AG10803 (cell line): ENCODE measurements at places on chromosomes 16 and 17.

- no peak for DNase-seq
These were observed 18.2 kb downstream of the DHX38 start for GRCh38 chr16:72111657-72112451.

DNA sequence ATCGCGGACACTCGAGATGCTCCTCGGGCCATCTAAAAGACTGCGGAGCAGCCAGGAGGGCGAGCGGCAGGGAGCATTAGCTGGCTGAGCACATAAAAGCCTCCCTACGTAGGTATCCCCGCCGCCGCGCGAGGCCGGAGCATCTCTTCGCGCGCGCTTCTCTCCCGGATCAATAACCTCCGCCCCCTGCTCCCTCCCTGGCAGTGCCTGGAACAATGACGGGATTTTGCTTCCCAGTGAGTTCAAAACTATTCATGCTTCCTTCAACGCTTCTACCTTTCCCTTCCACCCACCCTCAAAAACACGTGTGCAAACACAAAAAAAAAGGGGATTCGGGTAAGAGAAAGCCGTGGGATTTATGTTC, 984 bp downstream of the CENPV start:
- DNase-seq, result peak; percentile 16

- no peak for DNase-seq
These were observed 35.0 kb upstream of the ZNF423 start for GRCh38 chr16:49890876-49891275.

DNA sequence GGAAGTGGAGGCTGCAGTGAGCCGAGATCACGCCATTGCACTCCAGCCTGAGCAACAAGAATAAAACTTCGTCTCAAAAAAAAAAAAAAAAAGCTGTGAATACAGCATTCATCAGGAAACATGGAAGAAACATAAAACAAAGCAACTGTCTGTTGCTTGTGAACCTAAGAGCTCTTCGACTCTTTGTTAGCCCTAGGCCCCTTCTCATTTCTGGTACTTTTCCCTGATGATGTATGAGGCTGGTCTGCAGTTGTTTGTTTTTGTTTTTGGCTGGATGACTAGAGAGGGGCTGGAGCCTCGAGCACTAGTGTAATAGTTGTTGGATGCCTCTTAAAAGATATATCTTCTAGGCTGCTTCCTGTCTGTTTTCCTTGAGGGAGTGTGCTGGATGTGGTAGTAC, 113.5 kb downstream of the MAP2K6 start:
- no peak for DNase-seq

- no peak for DNase-seq
These were observed 6.1 kb upstream of the ARHGAP23 start for GRCh38 chr17:38421871-38422827.

GRCh38 chr16:11913425-11914079, 2.2 kb downstream of the GSPT1 start:
- no peak for DNase-seq

GRCh38 chr16:14958970-14959369, 15.9 kb upstream of the PDXDC1 start:
- no peak for DNase-seq

DNA sequence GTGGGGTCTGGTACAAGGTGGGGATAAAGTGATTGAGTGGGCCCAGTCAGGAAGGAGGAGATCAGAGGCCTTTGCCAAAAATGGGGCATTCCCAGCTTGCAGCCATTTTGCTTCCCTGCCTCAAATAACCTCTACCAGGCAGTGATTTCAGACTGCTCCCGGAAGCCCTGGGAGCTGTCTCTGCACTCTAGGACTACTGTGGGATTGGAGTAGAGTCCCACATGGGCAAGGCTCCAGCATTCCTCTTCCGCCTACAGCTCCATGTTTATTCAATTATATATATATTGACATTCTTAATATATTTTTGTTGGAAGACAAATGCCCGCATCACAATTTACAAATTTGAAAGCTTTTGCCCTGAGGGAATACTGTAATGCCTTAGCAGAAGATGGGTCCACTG, 13.5 kb downstream of the SUPT6H start:
- peak; percentile 25 for DNase-seq

DNA sequence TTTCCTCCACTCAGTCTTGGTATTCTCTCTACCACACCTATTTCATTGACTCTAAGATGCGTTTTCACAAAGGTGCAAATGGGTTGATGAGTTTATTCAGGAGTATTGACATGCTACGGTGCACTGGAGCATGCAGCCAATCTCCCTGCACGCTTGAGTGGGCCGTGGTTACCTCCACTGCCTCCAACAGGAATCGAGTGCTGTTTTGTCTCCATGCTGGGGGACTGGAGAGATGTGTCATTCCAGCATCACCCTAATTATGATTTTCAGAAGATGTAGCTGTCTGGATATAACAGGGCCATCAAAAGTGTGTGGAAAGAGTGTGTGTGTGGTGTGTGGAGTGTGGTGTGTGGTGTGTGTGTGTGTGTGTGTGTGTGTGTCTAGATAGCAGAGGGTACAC, 351.6 kb upstream of the ZFHX3 start:
- DNase-seq, result no peak

- DNase-seq, result no peak
These were observed 5.5 kb upstream of the SREBF1 start for GRCh38 chr17:17842111-17842876.

GRCh38 chr16:9820476-9821246, 361.6 kb downstream of the GRIN2A start:
- no peak for DNase-seq

DNA sequence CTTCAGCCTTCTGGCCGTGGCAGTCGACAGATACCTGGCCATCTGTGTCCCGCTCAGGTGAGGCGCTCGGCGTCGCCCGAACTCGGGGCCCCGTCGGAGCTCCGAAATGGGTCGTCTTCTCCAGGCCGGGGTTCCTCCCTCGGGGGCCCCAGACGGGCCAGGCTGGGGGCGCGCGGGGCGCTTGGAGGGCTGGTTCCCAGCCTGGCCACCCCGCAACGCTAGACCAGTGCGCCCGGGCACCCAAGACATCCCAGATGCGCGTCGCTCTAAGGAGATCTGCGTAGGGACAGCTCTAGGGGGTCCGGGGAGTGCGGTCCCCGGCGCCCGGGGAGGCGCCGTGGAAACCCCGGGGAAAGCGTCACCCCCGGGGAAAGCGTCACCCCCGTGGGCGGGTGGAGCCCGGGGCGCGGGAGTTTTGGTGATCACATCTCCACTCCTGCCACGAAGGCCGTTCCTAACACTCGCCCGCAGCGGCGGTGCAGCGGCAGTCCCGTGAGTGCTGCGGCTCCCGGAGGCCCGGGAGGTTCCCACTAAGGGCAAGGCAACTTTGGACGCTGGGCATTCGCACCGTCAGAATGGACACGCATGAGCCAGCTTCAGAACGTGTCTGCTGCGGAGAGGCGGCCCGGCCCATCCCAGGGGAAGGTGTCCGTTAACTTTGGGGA, 729 bp downstream of the ADORA2B start:
- DNase-seq, result no peak

DNA sequence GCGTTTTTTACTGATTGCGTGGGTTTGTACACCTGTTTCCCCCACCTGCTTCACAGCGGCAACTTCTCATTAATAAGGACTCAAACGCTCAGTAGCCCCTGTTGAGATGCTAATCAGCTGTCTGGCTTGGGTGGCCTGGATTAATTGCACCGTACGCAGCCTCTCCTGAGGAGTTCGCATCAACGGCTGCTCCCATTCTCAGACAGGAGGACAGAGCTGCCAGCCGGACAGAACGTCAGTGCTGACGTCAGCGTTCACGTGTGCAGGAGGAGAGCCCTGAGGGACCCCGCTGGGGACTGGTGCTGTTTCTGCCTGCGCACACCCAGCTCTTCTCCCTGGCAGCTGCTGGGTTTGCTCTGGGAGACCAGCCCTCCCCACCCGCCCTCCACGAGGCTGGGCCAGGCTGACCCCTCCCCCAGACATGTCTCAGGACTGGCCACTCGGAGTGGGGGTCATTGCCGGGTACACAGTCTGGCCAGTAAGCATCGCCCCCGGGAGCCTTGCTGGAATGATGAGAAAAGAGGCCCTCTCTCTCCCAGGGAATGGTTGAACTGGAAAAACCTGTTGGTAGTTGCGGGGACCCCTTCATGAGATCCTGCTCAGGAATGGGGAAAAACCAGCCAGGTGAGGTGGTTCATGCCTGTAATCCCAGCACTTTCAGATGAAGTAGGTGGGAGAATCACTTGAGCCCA, 5.7 kb upstream of the BANP start:
- DNase-seq, result peak; percentile 40

DNA sequence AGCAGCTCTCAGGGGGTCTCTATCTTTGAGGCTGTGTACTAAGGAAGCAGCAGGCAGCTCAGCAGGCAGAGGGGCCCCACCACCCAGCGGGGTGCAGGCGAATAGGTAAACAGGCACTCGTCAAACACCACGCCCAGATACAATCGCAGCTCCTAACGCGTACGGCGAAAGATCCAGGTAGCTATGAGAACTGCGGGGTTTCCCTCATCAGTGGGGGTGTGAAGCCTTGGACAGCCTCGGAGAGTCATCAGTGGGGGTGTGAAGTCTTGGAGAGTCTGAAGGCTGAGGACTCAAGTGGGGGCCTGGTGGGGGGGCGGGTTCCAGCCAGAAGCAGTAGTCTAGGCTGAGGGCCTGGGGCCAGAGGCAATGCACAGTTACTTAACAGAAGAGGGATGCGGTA, 69.0 kb downstream of the RTN4RL1 start:
- no peak for DNase-seq

GRCh38 chr16:51287121-51287755, 136.2 kb upstream of the SALL1 start:
- DNase-seq, result no peak

DNA sequence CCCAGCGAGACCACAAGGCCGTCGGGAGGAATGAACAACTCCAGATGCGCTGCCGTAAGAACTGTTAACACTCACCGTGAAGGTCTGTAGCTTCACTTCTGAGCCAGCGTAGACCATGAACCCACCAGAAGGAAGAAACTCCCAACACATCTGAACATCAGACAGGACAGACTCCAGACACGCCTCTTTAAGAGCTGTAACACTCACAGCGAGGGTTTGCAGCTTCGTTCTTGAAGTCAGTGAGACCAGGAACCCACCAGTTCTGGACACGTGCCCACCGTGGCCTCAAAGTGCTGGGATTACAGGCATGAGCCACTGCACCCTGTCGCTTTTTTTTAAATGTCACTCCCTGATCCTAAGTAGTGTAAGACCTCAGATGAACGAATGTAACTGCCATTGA, 17.3 kb downstream of the KPNA2 start:
- DNase-seq, result peak; percentile 52

DNA sequence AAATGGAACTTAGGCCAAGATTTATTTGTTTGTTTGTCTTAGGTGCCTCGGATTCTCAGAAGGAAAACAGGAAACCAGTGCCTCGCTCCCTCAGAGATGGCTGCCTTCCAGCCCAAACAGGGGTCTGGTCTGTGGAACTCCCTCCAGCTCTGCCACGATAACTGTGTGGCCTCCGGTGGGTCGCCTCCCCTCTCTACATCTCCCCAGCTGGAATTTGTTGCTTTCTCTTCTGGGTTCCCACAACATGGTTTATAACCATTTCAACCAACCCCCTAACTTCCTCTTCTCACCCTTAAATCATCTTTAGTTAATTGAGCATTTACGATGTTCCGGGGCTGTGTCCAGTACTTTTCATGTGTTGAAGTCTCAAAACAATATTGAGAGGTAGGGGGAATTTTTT, 30.9 kb upstream of the PLLP start:
- DNase-seq, result no peak

DNA sequence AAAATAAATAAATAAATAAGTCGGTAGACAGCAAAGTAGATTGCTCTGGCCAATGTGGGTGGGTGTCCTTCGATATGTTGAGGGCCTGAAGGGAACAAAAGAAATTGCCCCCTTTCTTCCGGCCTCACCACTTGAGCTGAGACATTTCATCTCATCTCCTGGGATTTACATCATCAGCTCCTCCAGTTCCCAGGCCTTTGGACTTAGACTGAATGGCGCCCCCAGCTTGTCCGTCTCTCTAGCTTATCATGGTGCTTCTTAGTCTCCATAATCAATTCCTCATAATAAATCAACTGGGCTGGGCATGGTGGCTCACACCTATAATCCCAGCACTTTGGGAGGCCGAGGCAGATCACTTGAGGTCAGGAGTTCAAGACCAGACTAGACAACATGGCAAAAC, 13.8 kb upstream of the HAP1 start:
- DNase-seq, result no peak

DNA sequence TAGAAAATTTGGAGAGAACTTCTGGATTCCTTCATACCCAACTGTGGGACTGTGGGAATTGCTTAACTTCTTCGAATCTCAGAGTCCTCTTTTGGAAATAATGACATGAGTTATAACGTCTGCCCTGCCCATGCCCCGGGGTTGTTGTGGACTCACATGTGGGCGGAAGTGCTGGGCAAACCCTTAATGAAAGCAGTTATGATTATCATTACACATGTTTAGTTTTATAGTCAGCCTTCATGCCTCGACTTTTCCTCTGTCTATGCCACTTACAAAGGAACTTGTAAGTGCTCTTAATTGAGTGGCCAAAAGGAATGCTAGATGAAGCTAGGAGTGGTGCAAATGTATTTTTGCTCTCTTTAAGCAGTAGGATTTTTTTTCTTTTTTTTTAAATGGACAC, 3.9 kb downstream of the KRT27 start:
- DNase-seq, result no peak
